Activated T-helper 2 cell treated with anti-CD3 and anti-CD28 coated beads, Interferon-gamma antibody, Interleukin-2, Interleukin-4, amounts not matched to agents 10 μg/mL and 5 μg/mL and 100 μg/mL, durations not matched to agents 14 hours and 24 hours and 36 hours (primary cell): ENCODE measurements at places on chromosomes 1 and 21. TPM values are rescaled to one million over a fixed set of nuclear protein-coding genes. Genes with fewer than 3 reads are reported as not detected.

The MR1 gene
- total RNA-seq, result 13.8 and 18.2 TPM in 2 replicates

The FAM131C gene
- total RNA-seq, result 1.4 and 1.8 TPM in 2 replicates

The ATAD3C gene
- total RNA-seq, result 0.53 and 0.62 TPM in 2 replicates

The FNBP1L gene
- 0.32 and 0.37 TPM in 2 replicates for total RNA-seq

DNA sequence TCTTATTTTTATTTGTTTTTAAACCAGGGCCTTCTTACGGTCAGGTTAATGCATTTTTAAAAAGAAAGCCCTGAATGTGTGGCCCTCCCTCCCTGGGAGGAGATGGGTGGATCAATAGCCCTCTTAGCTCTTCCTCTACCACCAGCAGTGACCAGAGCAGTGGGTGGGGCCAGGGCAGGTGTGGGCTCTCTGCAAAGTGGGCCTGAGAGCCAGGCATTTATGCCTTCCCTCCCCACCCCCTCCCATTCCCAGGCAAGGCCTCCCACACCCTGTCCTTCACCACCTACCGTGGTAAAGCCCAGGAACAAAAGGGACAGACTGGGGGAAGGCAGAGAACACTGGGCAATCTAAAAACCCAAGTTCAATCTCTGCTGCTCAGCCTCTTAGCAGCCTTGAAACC lies 63.9 kb downstream of the SSBP3 start:
- H3K36me3 ChIP-seq, result peaks cover 7% of the 10 kb centered on the region
- no peak for DNase-seq
- H3K4me3 ChIP-seq, result no peak overlapping the region
- peaks cover 7% of the 10 kb centered on the region for H3K4me1 ChIP-seq
- no peak overlapping the region for H3K27ac ChIP-seq

GRCh38 chr21:32203877-32204480 lies 74.9 kb downstream of the MIS18A start:
- no peak for DNase-seq
- H3K36me3 ChIP-seq, result no peaks in the 10 kb centered on the region
- H3K27me3 ChIP-seq, result peaks cover 2% of the 10 kb centered on the region
- no peak overlapping the region for H3K27ac ChIP-seq
- no peaks in the 10 kb centered on the region for H3K4me1 ChIP-seq

GRCh38 chr1:91729621-91730358 lies 156.2 kb downstream of the TGFBR3 start:
- H3K36me3 ChIP-seq, result peaks cover 78% of the 10 kb centered on the region
- H3K4me3 ChIP-seq, result no peak overlapping the region
- H3K27ac ChIP-seq, result peak overlapping the region; percentile 5
- H3K4me1 ChIP-seq, result peaks cover 51% of the 10 kb centered on the region

DNA sequence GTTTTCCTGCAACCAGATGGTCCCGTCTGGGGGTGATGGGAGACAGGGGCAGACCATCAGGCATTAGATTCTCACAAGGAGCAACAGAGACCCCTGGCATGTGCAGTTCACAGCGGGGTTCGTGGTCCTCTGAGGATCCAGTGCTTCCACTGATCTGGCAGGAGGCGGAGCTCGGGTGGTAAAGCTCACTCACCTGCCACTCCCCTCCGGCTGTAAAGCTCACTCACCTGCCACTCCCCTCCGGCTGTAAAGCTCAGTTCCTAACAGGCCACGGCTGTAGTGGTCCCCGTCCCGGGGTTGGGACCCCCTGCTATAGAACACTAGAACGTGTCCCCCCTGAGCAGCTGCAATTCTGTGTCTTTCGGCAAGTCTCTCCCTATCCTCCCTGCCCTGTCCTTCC lies 4.6 kb downstream of the KRTAP10-12 start:
- H3K27ac ChIP-seq, result no peak overlapping the region
- DNase-seq, result no peak
- H3K36me3 ChIP-seq, result no peaks in the 10 kb centered on the region
- no peak overlapping the region for H3K4me3 ChIP-seq
- peaks cover 69% of the 10 kb centered on the region for H3K27me3 ChIP-seq

GRCh38 chr1:7418442-7419080 lies 352.5 kb upstream of the VAMP3 start:
- DNase-seq, result peak; percentile 0
- no peaks in the 10 kb centered on the region for H3K27me3 ChIP-seq
- H3K36me3 ChIP-seq, result no peaks in the 10 kb centered on the region
- H3K4me3 ChIP-seq, result no peak overlapping the region

DNA sequence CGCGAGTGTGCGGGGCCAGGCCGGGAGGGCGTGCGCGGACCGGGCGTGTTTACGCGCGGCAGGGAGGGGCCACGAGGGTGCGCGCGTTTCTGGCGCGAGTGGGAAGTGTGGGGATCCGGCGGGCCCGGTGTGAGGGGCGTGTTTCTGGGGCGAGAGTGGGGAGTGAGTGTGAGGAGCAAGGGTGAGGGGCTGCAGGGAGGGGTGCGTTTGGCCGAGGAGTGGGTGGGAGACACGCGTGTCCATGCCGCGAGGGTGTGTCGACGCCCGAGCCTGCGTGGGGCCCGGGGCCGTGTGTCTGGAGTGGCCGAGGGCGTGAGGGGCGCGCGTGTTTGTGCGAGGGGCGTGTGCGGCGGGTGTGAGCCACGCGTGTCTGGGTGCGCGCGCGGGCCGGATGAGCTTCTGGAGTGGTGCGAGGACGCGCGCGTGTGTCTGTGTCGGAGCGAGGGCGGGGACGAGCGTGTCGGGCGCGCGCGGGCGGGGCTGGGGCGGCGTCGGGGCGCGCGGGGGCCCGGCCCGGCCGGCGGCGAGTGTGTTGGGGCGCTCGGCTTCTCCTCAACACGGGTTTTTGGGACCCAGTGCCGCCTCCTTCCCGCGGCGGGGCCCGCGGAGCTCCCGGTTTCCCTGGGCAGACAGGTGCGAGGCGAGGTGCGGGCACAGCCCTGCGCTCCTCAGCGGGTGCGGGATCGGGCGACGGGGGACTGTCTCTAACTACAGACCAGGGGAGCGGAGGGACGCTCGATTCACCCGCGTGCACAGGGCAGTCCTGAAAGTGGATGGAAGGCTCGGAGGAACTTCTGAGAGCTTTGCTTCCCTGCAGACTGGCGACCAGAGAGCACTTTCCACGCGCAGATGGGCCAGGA lies 65.8 kb upstream of the VAMP3 start:
- no peaks in the 10 kb centered on the region for H3K36me3 ChIP-seq
- no peak overlapping the region for H3K27ac ChIP-seq
- DNase-seq, result no peak
- H3K4me3 ChIP-seq, result peak overlapping the region; percentile 64
